HTR-8/SVneo (cell line): ENCODE measurements at places on chromosomes 5 and 9.

GRCh38 chr5:80860924-80861613 lies 99.1 kb upstream of the RASGRF2 start:
- DNase-seq = no peak

- no peak for DNase-seq
These were observed 17.0 kb upstream of the MOCS2 start for GRCh38 chr5:53126521-53126920.

DNA sequence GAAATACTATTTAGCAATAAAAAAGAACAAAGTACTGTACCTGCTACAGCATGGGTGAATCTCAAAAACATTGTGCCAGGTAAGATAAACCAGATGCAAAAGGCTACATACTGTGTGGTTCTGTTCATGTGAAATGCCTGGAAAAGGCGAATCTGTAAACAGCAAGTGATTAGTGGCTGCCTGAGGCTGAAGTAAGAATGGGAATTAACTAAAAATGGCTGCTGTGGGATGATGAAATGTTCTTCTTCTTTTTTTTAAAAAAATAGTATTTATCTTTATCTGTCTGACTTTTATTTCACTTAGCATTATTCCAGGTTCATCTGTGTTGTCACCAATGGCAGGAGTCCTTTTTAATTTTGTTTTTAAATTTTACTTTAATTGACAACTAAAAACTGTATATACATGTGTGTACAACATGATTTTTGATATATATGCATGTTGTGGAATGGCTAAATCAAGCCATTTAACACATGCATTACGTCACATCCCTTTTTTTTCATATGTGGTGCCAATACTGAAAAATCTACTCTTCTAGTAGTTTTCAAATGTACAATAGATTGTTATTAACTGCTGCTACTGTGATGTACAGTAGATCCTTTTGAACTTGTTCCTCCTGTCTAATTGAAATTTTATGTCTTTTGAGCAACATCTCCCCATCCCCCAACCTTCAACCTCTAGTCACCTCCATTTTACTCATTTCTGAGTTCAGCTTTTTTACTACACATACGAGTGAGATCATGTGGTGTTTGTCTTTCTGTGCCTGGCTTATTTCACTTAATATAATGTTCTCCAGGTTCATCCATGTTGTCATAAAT lies 62.9 kb upstream of the TNFAIP8 start:
- DNase-seq = no peak

- DNase-seq = no peak
These were observed 33.7 kb downstream of the CENPP start for GRCh38 chr9:92359394-92359995.

DNA sequence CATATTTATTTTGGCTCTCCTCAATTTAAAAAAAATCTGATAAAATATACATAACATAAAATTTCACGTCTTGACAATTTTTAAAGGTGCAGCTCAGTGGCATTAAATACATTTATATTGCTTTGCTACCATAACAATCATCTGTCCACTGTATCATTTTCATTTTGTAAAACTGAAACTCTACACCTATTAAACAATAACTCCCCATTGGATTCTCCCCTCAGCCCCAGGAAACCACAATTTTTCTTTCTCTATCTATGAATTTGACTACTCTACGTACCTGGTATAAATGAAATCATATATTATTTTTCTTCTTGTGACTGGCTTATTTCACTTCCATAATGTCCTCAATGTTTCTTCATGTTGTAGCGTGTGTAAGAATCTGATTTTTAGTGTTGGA lies 563.5 kb downstream of the PRR16 start:
- DNase-seq = no peak

- peak; percentile 45 for DNase-seq
These were observed 363.3 kb upstream of the RPS23 start for GRCh38 chr5:82641331-82642003.

- DNase-seq = no peak
These were observed 28.1 kb downstream of the TARS1 start for GRCh38 chr5:33468775-33469435.

- DNase-seq = no peak
These were observed 2112.9 kb upstream of the WWC1 start for GRCh38 chr5:166178411-166179080.

- DNase-seq = no peak
These were observed 70.5 kb upstream of the RNU6ATAC start for GRCh38 chr9:134234687-134235359.

DNA sequence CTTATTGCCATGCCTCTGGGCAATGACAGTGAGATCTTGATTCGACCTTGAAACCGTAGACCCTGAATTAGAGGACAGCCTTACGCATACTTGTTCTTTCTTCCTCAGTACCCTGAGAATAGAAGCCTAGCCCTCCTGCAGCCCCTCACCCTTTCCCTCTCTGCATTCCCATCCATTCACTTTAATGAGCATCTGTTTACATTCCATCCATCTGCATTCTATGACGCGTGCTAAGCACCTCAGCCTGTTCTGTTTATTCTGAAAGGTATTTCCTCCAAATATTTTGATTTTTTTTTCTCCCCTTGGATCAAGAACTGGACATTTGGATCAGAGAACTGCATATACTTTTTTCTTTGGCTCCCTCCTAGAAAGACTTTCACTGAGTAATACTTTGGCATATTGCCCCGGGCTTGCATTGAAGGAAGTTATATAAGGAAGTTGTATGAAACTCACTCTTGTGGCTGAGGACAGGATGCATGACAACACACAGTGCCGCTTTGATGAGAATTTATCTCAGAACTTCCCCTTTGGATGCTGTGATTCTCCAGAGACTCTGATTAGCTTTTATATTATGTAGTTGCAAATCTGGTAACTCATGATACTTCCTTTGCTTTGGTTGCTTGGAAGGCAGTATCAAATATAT lies 15.7 kb downstream of the TMEM8B start:
- peak; percentile 27 for DNase-seq

DNA sequence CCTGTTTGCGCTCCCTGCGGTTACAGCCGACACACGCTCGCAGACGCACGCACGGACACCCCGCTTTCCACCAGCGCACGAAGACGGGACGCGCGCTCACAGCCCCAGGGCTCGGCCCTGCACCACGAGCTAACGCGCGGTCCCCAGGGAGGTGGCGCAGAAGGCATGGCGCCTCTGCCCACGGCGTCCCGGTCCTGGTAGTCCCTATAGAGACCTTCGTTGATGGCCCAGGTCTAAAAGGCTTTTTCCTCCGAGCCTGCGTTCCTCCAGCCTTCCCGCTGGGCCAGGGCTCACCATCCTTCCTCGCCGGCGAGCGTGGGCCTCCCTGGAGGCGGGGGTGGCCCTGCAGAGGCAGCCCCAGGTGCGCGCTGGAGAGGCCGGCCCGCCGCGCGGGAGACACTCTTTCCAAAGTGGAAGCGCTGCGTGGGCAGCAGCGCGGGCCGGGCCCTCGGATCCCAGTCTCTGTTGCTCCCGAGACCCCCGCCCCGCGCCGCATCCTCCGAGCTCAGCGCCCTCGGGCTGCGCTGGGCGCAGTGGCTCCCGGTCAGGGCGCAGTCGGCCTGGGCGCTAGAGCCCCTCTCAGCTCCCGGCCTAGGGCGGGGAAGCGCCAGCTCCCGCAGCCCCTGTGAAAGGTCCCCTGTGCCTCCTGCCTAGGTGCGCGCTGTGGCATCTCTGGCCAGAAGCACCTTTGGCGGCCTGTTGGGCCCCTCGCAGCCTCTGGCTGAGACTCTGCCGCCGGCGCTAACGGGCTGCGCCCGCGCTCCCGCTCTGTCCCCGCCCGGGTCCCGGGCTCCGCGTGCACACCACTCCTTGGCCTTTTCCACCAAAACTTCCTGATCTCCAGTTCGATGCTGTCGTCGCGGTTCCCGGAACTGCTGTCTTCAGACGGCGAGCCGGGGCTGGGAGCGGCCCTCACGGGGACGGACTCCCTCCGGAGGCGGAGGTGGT lies 31.9 kb upstream of the FANCC start:
- DNase-seq = no peak

DNA sequence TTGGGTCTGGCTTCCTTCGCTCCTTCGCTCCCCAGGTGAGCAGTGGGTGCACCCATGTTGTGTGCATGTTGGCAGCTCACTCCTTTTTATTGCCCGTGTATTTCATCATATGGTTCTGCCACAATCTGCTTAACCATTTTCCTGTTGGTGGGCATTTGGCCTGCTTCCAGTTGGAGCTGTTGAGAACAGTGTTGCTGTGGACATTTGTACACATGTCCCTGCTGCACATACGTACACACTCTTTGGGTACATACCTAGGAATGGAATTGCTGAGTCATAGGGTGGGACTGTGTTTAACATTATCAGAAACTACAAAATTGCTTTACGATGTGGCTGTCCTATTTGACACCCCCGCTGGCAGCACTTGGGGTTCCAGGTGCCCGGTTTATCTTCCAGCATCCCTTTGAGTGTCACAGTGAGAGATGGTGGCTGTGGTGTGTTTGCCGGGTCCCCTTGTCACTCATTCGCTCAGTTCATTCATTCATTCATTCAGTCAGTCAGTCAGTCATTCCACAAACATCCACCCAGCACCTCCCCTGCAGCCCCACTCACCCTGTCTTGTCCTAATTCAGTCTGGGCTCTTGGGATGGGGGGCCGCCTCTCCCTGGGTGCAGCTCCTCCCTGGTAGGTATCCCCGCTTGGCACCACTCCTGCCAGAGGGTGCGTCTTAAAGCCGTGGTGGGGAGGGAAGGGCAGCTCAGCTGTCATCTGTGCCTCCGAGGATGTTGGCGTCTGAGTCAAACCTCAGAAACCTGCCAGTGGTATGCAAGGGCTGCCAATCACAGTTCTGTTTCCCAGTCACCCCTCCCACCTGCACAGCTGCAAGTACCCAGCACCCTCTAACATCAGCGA lies 7.9 kb upstream of the FIBCD1 start:
- DNase-seq = no peak

GRCh38 chr5:140967226-140967893 lies 1.1 kb downstream of the PCDHAC2 start:
- no peak for DNase-seq
